ENCODE measurements at places on chromosomes 12 and 14. TPM values are rescaled to one million over a fixed set of nuclear protein-coding genes. Genes with fewer than 3 reads are reported as not detected.

The NANOG gene
- not detected for polyA plus RNA-seq

The HSPB8 gene
- polyA plus RNA-seq, result 15.3 TPM

The ESRRB gene
- polyA plus RNA-seq, result not detected

The RAD9B gene
- 0.22 TPM for polyA plus RNA-seq

The GYS2 gene
- not detected for polyA plus RNA-seq

The LTBR gene
- polyA plus RNA-seq, result 117 TPM

The ADAMTS20 gene
- not detected for polyA plus RNA-seq

The ABCC9 gene
- polyA plus RNA-seq, result 14.2 TPM

The ASPG gene
- polyA plus RNA-seq, result not detected

The CORO1C gene
- 401 TPM for polyA plus RNA-seq

The TESPA1 gene
- not detected for polyA plus RNA-seq

The KRT72 gene
- polyA plus RNA-seq, result not detected

The DHRS2 gene
- polyA plus RNA-seq, result not detected

The PZP gene
- polyA plus RNA-seq, result not detected

The GPD1 gene
- polyA plus RNA-seq, result not detected

The CIROP gene
- 0.09 TPM for polyA plus RNA-seq

The APAF1 gene
- polyA plus RNA-seq, result 6.8 TPM

The SIX6 gene
- polyA plus RNA-seq, result not detected

The SLC5A8 gene
- not detected for polyA plus RNA-seq

The FSCB gene
- polyA plus RNA-seq, result not detected

The AGAP2 gene
- not detected for polyA plus RNA-seq

The HOXC5 gene
- polyA plus RNA-seq, result 1.3 TPM

The TRAFD1 gene
- 36.5 TPM for polyA plus RNA-seq

The GALC gene
- polyA plus RNA-seq, result 13.1 TPM
